Activated T-cell treated with anti-CD3 and anti-CD28 coated beads, Interleukin-2, amount 50 U/mL, for 72 hours (primary cell): ENCODE measurements at places on chromosomes 16 and 17.

GRCh38 chr16:21084631-21085225, 65.9 kb downstream of the DNAH3 start:
- no peak for DNase-seq

DNA sequence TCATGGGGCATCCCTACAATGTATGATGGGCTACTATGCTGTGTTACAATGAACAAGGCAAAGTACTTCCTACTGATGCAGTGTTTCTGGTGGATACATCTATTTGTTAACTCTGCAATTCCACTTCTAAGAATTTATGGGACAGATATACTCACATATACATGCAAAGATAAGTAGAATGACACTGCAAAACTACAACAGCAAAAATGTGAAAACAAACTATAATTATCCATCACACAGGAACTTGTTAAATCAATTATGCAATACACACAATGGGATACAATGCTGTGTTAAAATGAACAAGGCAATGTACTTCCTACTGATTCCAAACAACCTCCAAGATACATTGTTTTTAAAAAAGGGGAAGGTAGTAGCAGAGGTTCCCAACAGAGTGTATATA, 3.2 kb downstream of the DDX52 start:
- no peak for DNase-seq

- no peak for DNase-seq
Measured at GRCh38 chr16:56931271-56931891, 561 bp upstream of the HERPUD1 start.

- no peak for DNase-seq
Measured at GRCh38 chr16:54648575-54648974, 282.1 kb upstream of the IRX5 start.

- DNase-seq: no peak
Measured at GRCh38 chr16:67372664-67373063, 20.6 kb downstream of the TPPP3 start.
